Inflammatory macrophage treated with lipopolysaccharide for 1 hour (primary cell): ENCODE measurements at places on chromosomes 16 and 17.

- no peak for DNase-seq
Measured at GRCh38 chr17:72462407-72462806, 341.6 kb downstream of the SOX9 start.

- DNase-seq: peak; percentile 43
Measured at GRCh38 chr17:42667088-42667951, 8.2 kb downstream of the TUBG2 start.

- no peak for DNase-seq
Measured at GRCh38 chr17:77361986-77362620, 221.3 kb downstream of the SEC14L1 start.

GRCh38 chr17:83195330-83196023 is 116.1 kb downstream of the METRNL start:
- DNase-seq: no peak
